ENCODE measurements at places on chromosomes 11 and 22. TPM values are rescaled to one million over a fixed set of nuclear protein-coding genes. Genes with fewer than 3 reads are reported as not detected.

The GRIK4 gene
- 0.11 TPM for total RNA-seq

The OVOL1 gene
- not detected for total RNA-seq

The GLYATL1 gene
- total RNA-seq, result not detected

The ELMOD1 gene
- total RNA-seq, result 1.00 TPM

- no peak for DNase-seq
Measured at GRCh38 chr11:66593303-66593635, 284 bp downstream of the CCS start.

GRCh38 chr11:73281201-73281741, 9.1 kb downstream of the P2RY6 start:
- no peak for DNase-seq

DNA sequence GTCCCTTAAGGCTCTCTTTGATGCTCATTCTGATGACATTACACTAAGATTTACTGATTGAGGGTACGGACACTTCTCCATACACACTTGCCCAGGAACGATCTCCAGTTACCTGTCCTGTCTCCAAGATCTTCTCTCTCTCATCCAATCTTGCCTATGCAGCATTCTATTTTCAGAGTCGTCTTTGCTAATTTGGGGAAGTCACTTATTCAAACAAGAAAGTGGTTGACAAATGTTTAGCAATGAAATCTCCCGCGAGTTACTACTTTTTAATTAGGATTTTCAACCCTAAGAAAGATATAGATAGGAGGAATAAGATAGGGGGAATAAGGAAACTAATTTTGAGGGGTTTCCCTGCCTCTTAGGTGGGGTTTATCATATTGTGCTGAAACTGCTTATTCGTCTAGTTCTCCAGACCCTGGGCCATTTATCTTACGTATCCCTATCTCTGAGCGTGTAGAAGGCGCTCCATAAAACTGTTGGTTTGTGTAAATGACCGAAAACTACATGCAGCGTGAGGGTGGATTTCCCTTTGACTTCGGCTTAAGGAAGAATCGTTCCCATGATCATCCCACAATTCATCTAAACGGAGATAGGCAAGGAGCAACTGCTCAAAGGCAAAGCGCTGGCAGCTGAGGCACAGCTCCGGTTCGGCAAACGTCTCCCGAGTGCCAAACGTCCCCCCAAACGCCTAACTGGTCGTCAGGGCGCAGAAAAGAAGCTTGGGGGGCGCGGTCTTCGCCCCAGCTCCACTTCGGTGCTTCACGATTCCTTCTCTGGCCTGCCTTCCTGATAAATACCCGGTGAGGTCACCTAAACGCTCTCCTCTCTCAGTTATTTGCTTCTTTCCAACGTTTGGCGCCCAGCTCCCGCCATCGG, 804 bp downstream of the APIP start:
- no peak for DNase-seq

DNA sequence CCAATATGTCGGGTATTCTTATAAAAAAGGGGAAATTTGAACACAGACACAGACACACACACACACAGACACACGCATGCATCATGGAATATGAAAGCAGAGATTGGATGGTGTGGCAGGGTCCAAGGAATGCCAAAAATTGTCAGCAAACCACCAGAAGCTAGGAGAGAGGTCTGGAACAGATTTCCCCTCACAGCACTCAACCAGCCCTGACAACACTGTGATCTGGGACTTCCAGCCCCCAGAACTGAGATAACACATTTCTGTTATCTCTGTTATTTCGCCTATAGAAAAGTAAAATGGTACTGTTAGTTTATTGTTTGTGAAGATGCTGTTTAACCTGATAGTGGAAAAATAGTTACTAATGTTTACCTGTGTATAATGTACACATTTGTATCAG, 145.4 kb upstream of the ZBED5 start:
- DNase-seq, result no peak

- peak; percentile 75 for DNase-seq
Measured at GRCh38 chr22:31944700-31945442, 536 bp downstream of the YWHAH start.

GRCh38 chr22:43244803-43245527, 58.0 kb upstream of the TTLL12 start:
- no peak for DNase-seq

DNA sequence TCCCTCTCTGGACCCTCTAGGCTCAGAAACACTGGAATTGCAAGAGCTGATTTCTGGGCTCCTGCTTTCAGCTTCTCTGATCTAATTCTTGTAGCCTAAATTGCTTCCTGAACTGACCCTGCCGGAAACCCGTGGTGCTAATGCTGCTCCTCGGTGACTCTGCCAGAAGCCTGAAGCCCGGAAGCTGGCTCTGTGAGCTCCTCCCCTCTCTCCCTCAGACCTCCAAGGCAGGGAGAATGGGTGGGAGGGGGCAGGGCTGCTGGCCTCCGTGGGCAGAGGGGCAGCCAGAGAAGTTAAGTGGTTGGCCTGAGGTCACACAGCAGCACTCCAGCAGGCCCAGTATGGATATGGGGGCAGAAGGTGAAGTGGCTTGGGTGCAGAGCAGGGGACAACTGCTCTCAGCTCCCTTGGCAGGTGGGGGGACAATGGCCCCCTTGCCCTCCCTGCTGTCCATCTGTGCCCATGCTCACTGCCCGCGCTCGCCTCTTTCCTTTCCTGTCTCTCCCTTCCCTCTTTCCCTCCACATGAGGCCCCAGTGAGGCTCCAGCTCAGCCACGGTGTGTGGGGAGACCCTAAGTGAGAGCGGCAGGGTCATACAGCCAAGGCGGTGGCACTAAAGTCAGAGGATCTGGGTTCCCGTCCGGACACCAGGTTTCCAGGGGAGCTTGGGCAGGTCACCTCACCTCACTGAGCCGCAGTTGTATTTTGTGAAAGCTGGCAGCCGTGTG, 16.2 kb downstream of the CAPN5 start:
- DNase-seq, result peak; percentile 72

GRCh38 chr11:27444801-27445215, 27.8 kb downstream of the LGR4 start:
- DNase-seq, result no peak

DNA sequence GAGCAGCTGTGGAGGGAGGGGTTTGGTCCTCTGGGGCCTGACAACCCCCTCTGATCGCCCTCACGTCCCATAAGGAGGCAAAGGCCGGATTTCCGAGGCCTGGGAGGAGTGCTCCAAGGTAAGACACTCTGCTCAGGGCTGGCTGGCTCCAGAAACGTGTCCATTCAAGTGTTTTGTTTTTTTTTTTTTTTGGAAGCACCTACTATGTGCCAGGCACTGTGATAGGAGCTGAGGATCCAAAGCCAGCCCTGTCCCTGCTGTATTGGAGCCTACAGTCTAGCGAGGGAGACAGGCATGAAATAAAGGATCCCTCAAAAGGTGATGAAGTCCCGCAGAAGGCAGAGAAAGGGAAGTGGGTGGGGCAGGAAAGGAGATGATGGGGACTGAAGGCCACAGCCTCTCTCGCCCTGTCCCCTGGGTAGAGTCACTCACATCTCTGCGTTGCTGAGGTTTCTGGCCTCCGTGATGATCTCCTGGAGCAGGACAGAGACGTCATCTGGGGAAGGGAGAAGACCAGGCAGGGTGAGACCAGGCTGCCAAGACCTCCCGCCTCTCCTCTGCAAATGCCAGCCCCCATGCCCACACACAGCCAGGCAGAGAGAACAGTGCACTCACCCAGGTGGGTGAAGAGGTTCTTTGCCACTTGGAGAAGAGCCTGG, 89.2 kb downstream of the PDE2A start:
- DNase-seq, result peak; percentile 17

DNA sequence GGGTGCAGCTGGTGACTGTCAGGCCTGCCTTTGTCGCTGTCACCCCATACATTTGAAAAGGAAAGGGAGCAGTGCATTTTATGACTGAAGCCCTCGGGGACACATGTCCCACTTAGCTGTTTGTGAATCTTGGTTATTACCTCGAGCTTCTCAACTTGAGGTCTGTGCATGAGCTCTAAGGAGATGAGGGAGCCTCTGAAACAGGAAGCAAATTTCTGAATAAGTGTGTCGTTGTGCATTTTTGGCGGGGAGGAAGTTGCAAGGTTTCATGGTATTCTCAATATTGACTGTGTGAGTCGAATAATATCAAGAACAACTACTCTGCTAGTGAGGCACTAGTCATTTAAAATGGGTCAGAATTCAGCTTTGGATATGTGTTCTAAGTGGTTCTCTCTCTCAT, 149.7 kb upstream of the PLET1 start:
- DNase-seq, result no peak

GRCh38 chr22:42433754-42434682, 1.8 kb upstream of the NFAM1 start:
- no peak for DNase-seq

GRCh38 chr11:113420808-113421207, 33.2 kb downstream of the ANKK1 start:
- no peak for DNase-seq

DNA sequence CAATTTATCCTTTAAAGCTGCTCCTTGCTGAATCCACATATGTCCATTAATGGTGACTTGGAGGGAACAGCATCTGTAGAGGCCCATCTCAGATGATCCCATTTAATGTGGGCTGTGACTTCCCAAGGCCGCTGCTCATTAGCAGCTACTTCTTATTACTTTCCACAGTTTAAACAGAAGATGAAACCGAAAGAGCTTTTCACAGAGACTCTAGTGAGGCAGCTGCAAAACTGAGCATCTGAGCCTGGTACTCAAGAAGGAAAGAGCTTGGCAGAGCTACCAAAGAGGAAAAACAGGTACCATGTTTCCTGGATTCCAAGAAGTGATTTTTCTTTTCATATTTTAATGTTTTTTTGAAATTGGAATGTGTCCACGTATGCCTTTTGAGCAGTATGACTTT, 110.5 kb upstream of the NARS2 start:
- DNase-seq, result no peak

DNA sequence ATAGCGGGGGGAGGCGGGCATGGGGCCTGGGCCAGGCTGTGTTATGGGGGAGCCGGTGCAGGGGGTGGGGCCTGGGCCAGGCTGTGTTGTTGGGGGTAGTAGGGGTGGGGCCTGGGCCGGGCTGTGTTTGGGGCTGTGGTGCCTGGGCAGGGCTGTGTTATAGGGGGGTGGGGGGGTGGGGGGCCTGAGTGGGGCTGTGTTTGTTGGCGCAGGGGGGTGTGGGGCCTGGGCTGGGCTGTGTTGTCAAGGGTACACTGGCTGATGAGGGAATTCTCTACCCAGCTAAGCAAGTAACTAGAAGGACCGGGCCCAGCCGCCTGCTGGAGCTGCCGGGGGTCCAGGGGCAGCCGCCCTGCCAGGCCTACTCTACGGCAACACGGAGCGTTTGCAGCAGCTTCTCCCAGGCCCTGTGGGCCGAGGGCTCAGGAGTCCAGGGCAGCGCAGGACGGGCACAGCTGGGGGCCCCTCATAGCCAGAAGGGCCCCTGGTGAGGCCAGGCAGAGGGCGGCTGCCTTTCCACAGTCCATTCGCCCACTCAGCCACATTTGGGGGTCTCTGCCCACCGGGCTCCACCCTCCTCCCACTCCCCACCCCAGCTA, 10.1 kb upstream of the PIM3 start:
- DNase-seq, result no peak

DNA sequence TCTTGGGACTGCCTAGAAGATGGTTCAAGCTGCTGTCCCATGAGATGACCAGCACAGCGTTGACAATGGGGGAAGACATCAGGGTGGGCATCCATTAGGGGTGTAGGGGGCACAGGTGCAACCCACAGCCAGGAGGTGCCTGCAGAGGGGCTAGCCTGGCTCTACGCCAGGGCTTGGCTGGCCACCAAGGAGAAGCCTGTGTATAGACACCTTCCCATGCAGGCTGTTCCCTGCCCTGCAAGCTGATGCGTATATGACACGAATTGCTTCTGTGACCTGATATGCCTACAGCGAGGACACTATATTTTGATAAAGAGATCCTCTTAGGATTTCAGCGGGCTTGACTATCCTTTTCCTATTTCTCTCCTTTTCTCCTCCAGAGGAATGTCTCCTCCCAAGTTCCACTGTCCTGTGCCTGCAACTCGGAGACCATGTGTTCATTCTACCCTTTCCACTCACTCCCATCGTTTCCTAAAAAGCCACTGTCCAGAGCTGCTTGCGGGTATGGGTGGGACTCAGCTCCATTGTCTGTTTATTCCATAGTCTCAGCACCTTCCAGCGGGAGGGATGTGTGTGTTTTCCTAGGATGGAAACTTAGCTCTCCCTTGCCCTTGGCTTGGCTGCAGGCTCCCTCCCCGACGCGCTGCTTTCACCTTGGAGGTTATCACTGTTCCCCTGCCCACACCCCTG, 56.1 kb downstream of the ST14 start:
- DNase-seq, result no peak

DNA sequence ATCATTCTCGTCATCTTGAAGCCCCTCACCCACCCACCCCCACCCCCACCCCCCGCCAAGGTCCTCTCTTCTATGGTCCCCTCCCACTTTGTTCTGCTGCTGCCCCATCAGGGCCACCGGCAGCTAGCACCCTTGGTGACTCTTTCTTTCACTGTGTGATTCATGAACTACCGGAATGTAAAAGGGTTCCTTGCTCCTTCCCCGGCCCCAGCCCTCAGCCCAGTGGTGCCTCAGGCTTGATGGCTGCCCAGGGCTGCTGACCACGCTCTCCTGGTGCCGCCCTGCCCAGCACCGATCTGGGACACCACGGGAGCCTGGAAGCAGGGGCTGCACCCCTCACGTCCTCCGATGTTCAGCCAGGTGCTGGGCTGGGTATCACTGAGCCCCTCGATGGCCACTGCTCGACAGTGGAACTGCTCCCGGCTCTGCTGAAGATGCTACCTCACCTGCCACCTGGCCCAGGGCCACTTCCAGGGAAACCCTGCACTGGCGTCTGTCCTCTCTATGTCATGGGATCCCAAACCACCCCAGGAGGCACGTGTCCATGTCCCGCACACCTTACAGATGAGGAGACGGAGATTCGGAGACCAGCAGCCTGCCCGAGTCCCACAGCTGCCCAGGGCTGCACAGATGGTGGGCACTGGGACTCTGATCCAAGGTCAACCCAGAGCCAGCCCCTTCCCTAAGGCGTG, 39.7 kb downstream of the IGLL5 start:
- no peak for DNase-seq

- no peak for DNase-seq
Measured at GRCh38 chr11:111776398-111777093, 10.4 kb upstream of the PPP2R1B start.

GRCh38 chr22:44298406-44299091, 14.2 kb downstream of the SHISAL1 start:
- DNase-seq, result no peak

- DNase-seq, result no peak
Measured at GRCh38 chr11:86617502-86617901, 54.9 kb downstream of the ME3 start.

- DNase-seq, result no peak
Measured at GRCh38 chr11:57471496-57471895, 11.2 kb downstream of the RTN4RL2 start.

All from Right ventricle myocardium superior (tissue), 1 donor.